ENCODE measurements at places on chromosomes 5 and 9.

DNA sequence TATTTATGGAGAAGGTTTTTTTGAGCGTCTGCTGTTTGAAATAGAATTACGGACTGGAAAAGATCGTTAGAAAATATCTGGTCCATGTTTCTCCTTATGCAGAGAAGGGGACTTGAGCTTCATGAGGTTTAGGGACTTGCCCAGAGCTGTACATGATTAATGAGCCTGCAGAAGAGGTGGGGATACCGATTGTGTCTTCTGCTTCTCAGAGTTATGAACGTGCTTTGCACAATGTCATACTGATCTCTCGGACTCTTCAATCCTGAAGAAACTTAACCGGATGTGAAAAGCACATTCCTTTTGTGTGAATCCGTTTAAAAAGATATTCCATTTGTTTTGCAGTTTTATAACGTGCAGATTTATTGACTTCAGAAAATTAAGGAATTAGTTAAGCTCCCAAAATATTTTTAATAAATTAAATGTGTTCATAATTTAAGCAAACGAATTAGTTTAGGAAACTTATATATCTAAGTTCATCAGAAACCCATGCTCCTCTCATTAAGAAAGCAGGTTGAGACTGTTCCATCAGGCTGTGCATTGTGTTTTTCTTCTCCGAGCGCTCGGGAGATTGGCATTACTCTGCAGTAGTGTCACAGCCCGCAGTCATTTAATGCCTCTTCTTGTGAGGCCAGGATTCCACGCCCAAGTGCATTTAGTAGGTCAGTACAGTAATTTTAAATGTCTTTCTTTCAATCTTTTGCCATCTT, 40.8 kb upstream of the MEF2C start:
- DNase-seq, result no peak

DNA sequence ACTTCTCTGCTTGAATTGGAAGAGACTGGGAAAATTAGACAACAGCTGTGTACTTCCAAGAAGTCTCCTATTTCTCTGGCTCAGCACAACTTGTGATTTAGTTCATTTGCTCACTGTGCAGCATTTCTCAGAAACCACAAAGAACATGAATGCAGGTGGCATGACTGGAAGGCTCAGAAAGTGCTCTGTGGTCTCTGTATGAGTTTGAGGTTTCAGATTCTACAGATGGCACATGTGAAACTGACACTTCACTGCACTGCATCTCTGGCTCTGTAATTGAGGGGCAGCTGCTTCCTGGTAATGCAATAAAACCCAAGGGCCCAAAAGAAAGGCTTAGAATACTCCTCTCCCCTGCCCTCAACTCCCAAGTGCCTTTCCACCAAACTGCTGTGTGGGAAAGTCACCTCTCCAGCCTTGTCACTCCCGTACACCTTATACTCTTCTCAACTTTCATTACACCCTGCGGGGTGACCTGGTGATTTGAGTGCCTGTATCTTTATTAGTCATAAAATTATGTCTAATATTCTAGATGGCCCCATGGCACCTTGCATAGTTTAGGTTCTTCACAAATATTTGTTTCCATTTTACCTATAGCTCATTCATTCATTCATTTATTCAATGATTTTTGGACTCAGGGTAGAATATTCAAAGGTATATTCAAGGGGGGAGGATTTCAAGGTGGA, 82.5 kb downstream of the ESM1 start:
- no peak for DNase-seq

DNA sequence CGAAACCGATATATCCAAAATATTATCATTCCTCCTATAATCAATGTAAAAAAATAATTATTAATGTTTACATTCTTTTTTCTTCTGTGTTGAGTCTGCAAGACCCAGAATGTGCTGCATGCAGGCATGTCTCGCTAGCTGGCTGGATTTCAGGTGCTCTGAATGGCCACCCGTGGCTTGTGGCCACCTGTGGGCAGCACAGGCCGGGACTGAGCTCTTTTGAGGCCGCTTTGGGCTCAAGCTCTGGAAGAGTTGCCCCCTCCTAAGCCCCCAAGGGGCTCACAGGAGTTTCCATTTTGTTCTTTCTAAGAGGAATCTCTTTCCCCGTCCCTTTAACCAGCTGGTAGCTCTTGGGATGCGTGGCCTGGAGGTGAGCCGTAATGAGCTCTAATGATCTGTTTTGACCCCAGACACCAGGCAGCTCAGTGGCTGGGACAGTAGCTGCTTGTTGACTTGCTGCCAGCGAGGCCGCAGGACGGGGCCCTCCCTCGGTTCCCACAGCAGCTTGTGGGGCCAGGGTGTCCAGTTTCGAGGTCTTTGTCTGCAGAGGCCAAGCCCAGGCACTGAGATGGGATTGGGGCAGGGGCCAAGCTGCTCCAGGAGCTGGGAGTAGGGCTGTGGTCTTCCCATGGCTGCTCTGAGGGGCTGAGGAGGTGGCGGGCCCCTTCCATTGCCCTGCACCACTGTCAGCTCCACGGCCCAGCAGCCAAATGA, 20.8 kb downstream of the ASS1 start:
- no peak for DNase-seq

GRCh38 chr9:124214116-124214515, 43.6 kb upstream of the NEK6 start:
- peak; percentile 28 for DNase-seq

- DNase-seq, result peak; percentile 35
These were observed 47.5 kb upstream of the SH3PXD2B start for GRCh38 chr5:172501708-172502320.

- no peak for DNase-seq
These were observed 395.1 kb upstream of the PAPPA start for GRCh38 chr9:115758441-115758840.

DNA sequence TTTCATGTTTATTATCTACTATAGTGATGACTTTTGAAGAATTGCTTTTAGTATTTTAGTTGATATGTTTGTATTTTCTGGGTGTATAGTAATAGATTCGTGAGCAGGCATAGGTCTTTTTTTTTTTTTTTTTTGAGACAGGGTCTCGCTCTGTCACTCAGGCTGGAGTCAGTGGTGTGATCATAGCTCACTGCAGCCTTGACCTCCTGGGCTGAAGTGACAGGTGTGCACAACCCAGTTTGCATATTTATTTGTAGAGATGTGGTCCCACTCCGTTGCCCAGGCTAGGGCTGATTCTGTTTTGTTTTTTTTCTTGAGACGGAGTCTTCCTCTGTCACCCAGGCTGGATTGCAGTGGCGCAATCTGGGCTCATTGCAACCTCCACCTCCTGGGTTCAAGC, 11.9 kb downstream of the ERBIN start:
- no peak for DNase-seq

- DNase-seq, result peak; percentile 97
These were observed 62.3 kb downstream of the NR6A1 start for GRCh38 chr9:124708633-124709291.

- no peak for DNase-seq
These were observed 5.5 kb downstream of the CCL19 start for GRCh38 chr9:34685591-34685990.

DNA sequence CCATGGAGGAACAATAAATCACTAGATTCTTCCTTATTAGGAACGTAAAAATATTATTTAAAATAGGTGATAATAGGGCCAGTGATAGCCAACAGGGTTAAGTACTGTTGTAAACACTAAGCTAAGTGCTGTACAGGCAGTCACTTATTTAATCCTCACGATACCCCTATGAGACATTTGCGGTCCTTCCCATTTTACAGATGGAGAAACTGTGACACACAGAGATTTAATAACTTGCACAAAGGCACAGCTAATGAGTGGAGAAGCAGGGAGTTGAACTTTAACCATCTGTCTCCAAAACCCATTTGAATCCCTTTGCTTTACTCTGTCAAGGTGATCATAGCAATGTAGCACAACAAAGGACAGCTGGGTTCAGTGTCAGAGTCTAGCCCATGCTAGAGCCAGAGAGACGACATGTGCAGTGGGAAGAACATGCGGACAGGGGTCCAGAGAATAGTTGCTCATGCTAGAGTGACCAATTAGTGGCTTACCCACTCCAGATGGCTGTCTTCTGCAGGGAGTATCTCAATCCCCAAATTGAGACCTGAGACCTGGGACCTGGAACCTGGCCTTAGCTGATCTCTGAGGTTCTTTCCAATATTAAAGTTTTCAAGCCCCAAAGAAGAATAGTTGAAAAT, 28.9 kb downstream of the STXBP1 start:
- no peak for DNase-seq

DNA sequence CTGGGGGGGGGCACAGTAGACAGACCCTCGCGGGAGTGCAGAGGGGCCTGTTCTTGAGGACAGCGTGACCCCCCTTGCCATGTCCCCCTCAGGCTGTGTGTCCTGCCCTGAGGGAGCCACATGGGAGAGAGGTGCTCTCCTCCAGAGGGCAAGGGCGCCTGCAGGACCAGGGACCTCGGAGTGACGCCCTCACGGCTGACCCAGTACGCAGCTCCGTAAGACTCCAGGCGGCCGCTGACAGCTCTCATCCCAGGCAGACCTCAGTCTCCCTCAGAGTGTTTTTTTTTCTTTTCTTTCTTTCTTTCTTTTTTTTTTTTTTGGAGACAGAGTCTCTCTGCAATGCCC, 27.3 kb downstream of the EXD3 start:
- DNase-seq, result no peak

DNA sequence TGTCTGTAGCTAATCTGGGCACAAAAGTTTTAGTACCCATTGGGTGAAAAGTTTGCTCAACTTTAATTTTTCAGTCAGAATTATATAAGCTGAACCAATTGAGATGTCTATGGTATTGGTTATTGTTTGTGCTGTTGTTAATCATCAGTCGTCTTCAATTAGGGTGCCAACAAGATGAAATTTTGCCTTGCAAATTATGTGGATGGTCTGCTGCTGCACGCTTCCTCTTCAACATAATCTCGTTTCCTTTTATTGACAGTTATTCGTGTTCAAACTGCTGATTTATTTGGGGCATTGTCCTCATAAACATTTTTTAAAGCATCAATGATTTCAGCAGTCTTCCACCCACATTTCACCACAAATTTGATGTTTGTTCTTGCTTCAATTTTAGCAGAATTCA, 194.0 kb downstream of the HTR1A start:
- DNase-seq, result no peak

DNA sequence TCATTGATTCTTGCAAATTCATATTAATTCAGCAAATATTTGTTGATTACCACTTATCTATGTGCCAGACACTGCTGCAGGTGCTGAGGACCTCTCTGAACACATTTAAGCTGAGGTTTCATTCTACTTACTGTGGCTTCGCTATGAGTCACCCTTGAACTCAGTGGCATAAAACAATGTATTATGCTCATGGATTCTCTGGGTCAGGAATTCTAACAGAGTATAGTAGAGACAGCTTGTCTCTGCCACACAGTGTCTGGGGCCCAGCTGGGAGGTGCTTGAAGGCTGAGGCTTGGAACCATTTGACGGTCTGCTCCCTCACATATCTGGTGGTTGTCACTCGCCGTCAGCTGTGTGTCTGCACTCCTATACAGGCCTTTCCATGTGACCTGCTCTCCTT, 124.3 kb upstream of the NR3C1 start:
- DNase-seq, result peak; percentile 57

DNA sequence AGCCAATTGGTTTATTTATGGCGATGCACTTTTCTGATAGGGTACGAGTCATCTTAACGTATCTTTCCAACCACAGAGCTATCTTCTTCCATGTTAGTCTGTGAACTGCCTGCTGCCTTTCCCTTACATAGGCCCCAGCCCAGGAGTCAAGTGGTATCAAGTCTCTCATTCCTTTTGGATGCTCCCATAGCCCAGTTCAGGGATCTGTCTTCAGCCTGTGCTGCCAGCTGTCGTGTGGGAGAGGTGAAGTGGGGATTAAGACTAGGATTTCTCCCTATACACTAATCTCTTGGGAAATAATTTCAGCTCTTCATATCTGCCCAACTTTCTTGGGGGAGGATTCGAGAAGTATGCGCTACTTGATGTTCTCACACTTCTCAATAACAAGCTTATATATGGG, 475.7 kb downstream of the EBF1 start:
- no peak for DNase-seq

- no peak for DNase-seq
These were observed 143.7 kb upstream of the TNC start for GRCh38 chr9:115261656-115262081.

GRCh38 chr5:141101059-141101458, 786 bp downstream of the PCDHB3 start:
- no peak for DNase-seq

DNA sequence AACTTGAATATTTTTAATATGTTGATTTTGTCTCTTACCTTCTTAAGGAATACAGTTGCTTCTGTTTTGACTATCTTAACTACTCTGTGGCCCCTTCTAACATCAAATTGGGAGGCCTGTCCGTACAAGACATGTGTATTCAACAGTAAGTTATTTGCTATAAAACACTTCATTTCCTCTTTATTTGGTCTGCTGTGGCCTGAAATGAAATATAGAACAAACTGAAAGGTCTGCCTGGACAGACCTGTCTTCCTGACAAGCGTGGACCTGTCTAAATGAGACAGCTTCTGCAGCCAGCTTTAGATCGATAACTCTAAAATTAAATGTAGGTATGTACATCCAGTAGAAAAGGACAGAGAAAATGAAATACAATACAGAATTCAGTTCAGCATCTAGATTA, 2.2 kb upstream of the LPAR1 start:
- DNase-seq, result no peak

DNA sequence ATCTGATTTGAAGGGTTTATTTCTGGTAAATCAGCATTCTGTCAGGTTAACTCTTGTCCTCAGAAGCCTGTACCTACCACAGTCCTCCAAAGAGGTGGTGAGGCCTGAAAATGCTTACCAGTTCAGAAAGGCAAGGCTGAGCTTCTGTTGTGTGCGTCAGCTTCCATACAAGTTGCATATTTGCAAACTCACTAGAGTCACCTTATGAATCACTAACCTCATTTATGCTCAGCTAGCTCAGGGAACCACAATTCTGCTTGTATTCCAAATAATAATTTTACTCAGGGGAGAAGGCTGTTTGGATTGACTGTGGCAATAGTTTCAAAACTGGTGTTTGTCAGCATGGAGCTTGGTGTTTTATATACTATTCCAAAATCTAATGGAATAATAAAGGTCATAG, 355.1 kb upstream of the RFX3 start:
- no peak for DNase-seq

GRCh38 chr9:110033869-110034268, 174.1 kb downstream of the C9orf152 start:
- peak; percentile 75 for DNase-seq

DNA sequence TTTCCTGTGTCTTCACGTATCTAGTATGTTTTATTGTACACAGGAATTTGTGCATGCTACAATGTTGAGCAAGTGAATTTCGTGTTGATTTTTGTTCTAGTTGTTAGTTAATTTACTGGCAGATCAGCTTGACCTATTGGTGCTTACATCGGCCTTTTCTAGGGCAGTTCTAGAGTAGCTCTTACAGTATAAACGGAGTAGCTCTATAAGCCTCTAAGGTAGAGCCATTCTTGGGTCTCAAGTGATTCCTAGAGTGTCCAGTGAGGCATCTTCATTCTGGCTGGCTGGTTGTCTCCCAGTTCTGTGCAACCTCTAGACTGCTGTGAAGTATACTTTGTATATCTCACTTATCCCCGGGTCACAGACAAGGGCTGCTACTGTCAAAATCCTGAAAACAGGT, 364.6 kb downstream of the CDH10 start:
- no peak for DNase-seq

GRCh38 chr9:99184110-99184474, 37.6 kb downstream of the ALG2 start:
- DNase-seq, result no peak

GRCh38 chr9:118991366-118992285, 377.6 kb downstream of the BRINP1 start:
- no peak for DNase-seq
